ENCODE measurements at places on chromosomes 16 and 17.

GRCh38 chr17:72733619-72734282 is 358.7 kb downstream of the SLC39A11 start:
- no peak for ATAC-seq

DNA sequence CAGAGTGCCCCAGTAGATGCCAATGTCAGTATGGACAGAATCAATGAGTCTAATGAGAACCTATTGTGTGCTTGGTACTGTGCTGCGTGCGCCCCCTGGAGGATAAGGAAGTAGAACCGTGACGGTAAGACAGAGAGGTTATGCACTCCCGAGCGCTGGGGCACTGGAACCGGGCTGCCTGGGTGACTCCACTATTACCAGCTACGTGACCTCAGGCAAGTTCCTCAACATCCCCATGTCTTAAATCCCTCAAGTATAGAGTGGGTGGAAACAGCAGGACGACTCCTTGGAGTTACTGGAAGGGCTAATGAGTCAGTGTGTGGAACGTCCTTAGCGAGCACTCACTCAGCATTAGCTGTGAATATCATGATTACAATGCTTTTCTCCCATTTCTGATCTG is 16.2 kb downstream of the CHST4 start:
- ATAC-seq, result peak; percentile 97

GRCh38 chr17:20246692-20247091 is 220.6 kb downstream of the LGALS9B start:
- no peak for ATAC-seq

- ATAC-seq, result no peak
Measured at GRCh38 chr17:34486761-34487160, 92.6 kb upstream of the TMEM132E start.

GRCh38 chr17:60386147-60387058 is 5.5 kb downstream of the USP32 start:
- ATAC-seq, result no peak

- no peak for ATAC-seq
Measured at GRCh38 chr17:61600621-61601020, 9.6 kb upstream of the NACA2 start.

DNA sequence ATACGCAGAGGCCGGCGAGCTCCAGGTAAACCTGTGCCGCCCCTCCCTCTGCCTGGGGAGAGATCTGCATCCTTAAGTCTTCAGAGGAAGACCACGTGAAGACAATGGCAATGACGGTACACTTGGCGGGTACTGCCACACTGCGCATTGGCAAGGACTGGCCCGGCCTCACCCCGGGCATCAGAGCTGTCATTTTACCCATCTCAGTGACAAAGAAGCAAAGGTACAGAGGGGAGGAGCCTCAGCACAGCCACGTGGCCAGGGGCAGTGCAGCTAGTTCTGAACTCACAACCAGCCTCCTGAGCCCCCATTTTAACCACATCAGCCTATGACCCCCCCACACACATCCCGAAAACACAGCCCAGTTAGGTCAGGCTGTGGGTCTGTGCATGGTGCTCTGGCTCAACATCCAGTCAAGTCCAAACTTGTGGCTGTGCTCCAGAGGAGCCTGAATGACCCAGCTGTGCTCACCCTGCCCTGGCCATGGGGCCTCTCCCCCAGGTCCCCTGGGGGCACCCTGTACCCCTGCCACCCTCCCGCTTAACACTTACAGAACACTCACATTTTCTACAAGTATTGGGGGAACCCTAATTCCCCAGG is 80.6 kb downstream of the C16orf95 start:
- no peak for ATAC-seq

DNA sequence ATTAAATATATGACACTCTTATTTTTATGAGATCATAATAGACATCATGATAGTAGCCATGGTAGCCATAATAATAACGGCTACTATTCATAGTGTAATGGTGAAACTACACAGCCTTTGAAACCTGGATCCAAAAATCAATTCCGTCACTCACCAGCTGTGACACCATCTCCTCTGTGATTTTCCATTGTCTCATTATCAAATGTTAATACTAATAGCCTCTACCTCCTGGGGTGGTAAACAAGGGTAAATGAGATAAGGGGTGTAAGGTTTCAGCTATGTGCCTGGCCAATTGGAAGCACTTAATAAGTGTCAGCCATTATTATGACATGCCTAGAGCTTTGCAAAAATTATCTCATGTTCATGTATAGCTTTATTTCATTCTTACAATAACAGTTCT is 88.6 kb downstream of the CACNG3 start:
- no peak for ATAC-seq

DNA sequence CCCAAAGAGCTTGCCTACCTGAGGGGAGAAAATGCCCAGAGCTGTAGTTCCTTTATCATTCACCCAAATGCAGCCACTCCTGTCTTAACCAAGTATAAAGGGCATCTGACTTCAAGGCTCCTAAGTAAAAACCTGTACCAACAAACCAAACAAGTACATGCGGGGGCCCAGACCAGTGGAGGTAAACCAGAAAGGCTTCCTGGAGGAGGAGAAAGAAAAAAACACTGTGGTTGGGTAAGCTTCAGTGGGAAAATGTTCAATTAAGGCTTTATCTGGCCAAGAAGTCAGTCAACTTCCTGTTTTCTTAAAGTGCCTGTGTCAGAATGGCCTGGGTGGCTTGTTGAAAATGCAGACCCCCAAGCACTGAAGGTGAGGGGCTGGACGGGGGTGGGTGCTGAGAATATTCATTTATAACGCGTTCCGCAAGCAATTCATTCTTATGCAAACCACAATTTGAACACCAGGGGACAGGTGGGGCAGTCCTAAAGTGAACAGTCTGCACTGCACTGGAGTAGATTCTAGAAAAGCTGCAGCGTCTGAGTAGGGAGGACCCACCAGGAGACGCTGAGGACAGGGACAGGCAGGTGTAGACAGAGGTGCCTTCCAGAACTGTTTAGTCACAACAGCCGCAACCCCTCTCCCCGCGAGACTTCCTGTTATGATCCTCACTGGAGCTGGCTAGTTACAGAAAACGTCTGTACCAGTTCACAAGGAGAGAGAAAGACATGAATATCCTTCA is 467.1 kb downstream of the SOX9 start:
- peak; percentile 60 for ATAC-seq

GRCh38 chr16:76197900-76198299 is 79.3 kb upstream of the CNTNAP4 start:
- no peak for ATAC-seq

DNA sequence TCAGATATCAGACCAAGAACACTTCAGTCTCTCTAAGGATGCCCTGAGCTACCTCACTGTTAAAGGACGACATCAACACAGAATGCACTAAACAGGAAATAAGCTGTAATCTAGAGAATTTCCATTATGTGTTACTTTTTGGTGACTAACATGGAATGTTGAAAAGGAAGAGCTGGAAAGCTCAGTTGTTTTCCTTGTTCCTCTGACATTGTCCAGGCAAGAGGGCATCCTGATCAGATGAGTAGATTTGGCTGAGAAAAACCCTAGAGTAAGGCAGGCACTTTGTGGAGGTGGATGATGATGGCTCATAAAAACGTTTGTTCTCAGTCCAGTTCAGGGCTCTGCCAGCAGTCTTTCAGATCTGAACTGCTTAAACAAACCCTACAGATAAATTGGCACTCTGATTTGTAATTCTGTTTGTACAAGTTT is 34.0 kb downstream of the DGKE start:
- ATAC-seq, result no peak

DNA sequence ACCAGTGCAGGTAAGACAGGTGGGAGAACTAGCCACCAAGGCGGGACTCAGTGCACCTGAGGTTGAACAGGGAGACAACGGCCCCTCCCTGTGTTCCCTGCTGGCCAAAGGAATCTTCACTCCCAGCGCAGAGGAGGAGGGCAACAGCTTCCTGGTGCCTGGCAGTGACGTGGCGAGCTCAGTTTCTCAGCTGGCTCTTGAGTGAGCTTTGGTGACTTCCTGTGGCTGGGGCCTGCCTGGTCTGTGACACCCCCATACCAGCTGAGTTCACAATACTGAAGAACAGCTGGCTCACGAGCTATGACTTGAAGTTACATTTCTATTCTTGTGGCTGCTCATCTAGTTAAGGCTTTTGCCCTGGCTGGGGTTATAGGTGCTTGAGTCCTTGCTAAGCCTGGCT is 26.1 kb downstream of the WNT9B start:
- ATAC-seq, result no peak

- no peak for ATAC-seq
Measured at GRCh38 chr17:60586288-60586974, 13.6 kb upstream of the PPM1D start.

GRCh38 chr16:57186872-57187854 is 1.0 kb downstream of the RSPRY1 start:
- ATAC-seq, result no peak
